ENCODE measurements at places on chromosomes 7 and 10. TPM values are rescaled to one million over a fixed set of nuclear protein-coding genes. Genes with fewer than 3 reads are reported as not detected.
A peak's percentile ranks its signal among the peaks of the same experiment; 100 is the strongest.

DNA sequence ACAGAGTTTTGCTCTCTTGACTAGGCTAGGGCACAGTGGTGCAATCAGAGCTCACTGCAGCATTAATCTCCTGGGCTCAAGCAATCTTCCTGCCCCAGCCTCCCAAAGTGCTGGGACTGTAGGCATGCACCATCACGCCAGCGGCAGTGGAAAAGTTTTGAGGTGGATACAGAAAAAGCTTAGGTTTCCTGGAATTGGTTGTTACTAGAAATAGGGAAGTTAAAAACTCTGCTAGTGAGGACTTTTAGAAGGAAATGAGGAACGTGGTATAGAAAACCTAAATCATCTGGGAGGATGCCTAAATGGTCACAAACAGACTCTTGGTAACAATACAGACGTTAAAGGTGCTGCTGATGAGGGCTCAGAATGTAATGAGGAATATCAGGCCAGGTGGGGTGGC lies 10.9 kb upstream of the SNX8 start:
- H3K4me3 ChIP-seq = no peak overlapping the region
- no peaks in the 10 kb centered on the region for H3K36me3 ChIP-seq
- no peaks in the 10 kb centered on the region for H3K27me3 ChIP-seq
- no peak for DNase-seq
- H3K27ac ChIP-seq = no peak overlapping the region
- no peaks in the 10 kb centered on the region for H3K4me1 ChIP-seq

LLCFC1 gene
- not detected for total RNA-seq

CHAT gene
- total RNA-seq = not detected

ARPC1A gene
- 193 TPM for total RNA-seq

GRCh38 chr10:101066146-101066895 lies 4.5 kb downstream of the KAZALD1 start:
- no peaks in the 10 kb centered on the region for H3K36me3 ChIP-seq
- H3K27me3 ChIP-seq = no peaks in the 10 kb centered on the region
- H3K27ac ChIP-seq = peak overlapping the region; percentile 80
- peaks cover 34% of the 10 kb centered on the region for H3K4me1 ChIP-seq
